ENCODE measurements at places on chromosomes 7 and 10.
A peak's percentile ranks its signal among the peaks of the same experiment; 100 is the strongest.

DNA sequence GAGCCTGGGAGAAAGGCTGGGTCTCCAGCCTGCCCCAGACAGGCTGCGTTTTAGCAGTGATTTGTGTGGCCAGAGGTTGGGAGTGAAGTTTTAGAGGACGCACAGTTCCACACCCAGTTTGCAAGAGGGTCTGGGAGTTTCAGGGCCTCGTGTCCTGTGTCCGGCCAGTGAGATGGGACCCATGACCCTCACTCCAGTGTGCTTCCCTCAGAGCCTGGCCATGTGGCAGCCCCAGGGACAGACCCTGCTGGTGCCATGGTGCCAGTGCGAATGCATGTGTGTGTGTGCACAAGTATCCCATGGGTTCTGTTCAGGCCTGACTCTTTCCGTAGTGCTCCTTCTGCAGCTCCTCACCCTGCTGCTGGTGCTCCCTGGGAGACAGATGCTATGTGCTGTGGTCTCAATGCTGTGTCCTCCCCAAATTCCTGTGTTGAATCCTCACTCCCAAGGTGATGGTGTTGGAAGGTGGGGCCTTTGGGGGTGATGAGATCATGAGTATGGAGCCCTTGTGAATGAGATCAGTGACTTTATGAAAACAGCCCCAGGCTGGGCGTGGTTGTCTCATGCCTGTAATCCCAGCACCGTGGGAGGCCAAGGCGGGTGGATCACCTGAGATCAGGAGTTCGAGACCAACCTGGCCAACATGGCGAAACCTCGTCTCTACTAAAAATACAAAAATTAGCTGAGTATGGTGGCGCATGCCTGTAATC is 16.5 kb downstream of the ECHDC3 start:
- DNase-seq: no peak

- no peak for DNase-seq
Observed at GRCh38 chr10:63344269-63344668, 121.5 kb downstream of the JMJD1C start.

DNA sequence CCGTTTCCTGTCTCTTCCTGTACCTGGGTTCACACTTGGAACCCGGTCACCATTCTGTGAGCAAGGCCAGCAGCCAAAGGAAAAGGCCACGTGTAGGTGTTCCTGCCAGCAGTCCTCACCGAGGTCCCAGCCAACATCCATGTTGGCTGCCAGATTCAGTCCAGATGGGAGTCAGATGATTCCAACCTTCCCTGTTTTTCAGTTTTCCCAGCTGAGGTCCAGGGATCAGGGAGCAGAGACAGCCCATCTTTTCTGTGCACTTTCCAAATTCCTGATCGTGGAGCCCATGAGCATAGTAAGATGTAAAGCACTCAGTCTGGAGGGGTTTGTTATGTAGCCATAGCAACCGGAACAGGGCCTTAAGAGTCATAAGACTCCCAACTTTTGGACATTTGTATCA is 3.9 kb upstream of the PVRIG start:
- DNase-seq: no peak

DNA sequence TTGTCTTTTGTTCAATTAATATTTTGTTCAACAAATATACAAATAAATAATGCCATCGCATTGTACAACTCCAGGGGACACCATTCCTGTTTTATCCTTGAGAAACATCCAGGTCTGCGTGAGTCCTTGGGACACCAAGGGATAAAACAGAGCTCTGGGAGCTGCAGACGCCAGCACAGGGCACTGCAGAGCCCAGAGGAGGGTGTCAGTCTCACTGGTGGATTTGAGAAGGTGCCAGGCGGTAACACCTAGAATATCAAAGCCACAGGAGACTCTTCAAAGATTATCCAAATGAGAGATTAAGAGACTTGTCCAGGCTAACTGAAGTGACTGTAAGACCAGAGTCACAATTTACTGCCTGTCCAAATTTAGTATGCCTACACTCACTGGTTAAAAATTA is 55.3 kb downstream of the TEX36 start:
- DNase-seq: no peak

- DNase-seq: no peak
Observed at GRCh38 chr10:45144326-45145070, 143.8 kb downstream of the ZNF22 start.

- DNase-seq: no peak
Observed at GRCh38 chr7:26538689-26539088, 247.0 kb downstream of the SNX10 start.

GRCh38 chr7:7099584-7100014 is 82.7 kb upstream of the C1GALT1 start:
- DNase-seq: peak; percentile 71

GRCh38 chr7:113519472-113519871 is 399.3 kb downstream of the PPP1R3A start:
- DNase-seq: no peak

DNA sequence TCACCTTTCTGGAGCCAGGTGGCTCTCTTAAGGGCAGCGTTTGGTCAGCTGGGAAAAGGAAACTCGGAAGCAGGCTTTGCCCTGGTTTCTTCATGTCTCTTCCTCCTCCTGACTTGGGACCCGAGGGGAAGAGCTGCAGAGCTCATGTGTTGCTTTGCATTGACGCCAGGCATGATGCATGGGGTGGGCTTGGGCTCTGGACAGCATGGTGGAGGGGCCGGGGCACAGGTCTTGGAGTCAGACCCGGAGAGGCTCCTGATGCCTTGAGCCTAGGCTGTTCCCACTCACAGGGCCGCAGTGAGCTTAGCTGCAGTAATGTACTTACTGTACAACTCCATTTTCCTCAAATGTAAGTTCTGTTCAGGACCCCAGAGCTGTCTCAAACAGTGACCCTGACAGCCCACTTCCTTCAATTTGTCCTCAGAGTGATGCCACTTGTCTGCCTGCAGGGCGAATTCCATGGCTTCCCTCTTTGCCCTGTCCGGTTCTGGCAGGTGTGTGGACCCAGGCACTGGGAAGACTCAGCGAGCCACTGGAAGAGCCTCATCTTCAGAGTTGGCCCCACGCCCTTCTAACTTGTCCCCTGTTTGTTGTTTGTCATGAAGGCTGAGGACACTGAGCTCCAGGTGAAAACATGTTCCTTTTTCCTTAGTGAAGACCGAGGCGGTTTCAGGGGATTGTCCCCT is 50.2 kb downstream of the ZNF467 start:
- no peak for DNase-seq

DNA sequence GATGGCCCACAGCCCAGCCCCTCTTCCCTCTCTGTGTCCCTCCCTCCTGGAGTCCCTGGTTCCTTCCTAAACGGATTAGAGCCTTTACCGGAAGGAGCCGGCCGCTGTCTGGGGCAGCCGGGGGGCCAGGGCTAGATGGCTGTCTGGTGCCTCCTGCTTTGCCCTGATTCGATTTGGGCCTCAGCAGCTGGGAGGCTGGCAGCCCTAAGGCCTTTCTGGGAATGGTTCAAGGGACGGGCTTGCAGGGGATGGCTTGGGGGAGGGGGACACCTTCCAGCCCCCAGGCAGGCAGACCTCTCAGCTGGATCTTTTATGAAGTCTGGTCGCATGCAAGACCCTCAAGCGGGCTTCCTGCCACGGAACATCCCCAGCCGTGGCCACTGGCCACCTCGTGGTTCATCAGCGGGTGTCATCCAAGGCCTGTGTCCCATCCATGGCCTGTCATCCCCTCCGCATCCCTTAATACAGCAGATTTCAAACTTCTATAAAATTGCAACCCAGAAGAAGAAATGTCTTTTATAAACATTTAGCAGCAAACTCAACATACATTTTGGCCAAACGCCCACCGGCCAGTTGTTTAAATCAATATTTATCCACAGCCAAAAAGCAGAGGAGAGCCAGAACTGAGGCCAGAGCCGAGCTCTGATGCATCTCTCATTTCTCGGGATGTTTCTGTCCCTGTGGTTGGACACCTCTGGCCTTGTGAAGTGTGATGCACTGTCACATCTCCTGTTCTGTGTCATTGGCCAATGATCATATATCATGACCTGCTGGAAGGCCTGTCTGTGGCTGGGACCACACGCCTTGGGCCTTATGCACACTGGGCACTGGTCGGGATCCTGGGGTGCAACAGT is 52.0 kb downstream of the GTF2IRD1 start:
- no peak for DNase-seq

GRCh38 chr10:119526621-119527592 is 15.6 kb downstream of the RGS10 start:
- DNase-seq: no peak

- DNase-seq: no peak
Observed at GRCh38 chr10:14146501-14146900, 184.2 kb downstream of the FRMD4A start.

DNA sequence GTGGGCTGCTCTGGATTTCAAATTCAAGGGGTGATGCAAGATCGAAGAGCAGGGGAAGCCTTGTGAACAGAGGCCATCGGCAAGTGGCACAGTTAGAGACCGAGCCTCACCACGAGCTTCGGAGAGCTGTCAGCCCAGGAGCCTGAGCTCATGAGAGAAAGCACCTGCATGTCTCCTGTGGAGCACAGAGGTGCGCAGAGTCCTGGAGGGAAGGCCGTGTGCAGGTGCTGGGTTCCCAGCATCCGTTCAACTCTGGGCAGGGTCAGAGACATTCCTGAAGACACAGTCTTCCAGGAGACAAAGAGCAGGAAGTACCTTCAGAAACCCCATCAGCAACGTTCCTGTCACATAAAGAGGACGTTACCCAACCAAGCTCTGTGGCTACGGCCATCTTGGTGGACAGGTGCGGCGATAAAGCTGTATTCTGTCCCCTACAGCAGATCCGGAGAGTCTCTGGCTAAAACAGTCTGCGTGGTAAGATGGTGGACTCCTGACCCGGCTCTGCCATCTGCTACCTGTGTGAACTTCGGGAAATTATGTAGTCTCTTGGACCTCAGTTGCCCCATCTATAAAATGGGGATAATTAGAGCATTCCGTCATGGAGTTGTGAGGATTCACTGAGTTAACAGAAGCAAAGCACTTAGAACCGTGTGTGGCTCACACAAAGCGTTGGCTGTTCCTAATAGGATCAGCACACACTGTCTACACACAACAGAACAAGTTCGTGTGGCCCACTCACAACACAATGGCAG is 40.6 kb downstream of the NOD1 start:
- no peak for DNase-seq

DNA sequence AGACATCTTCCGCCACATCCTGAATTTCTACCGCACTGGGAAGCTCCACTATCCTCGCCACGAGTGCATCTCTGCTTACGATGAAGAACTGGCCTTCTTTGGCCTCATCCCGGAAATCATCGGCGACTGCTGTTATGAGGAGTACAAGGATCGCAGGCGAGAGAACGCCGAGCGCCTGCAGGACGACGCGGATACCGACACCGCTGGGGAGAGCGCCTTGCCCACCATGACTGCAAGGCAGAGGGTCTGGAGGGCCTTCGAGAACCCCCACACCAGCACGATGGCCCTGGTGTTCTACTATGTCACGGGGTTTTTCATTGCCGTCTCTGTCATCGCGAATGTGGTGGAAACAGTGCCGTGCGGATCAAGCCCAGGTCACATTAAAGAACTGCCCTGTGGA is 1.9 kb downstream of the KCND2 start:
- no peak for DNase-seq

- DNase-seq: no peak
Observed at GRCh38 chr7:132200141-132200540, 376.1 kb downstream of the PLXNA4 start.

DNA sequence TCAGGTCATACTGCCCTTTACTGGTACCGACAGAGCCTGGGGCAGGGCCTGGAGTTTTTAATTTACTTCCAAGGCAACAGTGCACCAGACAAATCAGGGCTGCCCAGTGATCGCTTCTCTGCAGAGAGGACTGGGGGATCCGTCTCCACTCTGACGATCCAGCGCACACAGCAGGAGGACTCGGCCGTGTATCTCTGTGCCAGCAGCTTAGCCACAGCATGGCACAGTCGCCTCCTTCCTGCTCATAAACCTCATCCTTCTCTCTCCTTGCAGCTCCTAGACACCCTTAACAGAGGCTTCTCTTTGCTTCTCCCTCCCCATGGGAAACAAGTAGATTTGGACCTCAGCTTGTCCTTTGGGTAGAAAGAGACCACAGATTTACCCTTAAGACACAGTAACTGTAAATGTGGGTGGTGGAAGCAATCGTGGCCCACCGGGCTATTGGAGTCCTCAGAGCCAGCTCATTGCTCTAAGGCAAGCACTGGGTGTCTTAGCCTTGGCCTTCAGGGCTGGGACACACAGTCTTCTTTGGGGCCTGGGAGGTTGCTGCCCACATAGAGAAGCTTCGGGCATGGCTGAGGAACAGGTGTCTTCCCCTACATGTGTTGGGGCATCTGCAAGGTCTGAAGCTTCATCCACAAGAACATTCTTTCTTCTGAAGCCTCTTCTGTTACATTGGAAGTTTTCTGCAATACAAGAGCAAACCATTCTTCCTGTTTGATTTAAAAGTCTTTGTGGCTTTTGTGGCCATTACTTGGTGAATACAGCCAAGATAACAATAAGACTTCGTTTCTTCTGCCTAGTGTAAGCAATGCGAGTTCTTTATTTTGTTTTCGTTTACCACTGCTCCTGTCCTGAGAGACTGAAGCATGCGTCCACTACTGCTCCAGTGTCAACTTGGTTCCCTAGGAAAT is 95.5 kb upstream of the PRSS58 start:
- no peak for DNase-seq

- no peak for DNase-seq
Observed at GRCh38 chr10:117860823-117861222, 185.9 kb downstream of the RAB11FIP2 start.

GRCh38 chr10:8767591-8767990 is 713.1 kb downstream of the GATA3 start:
- DNase-seq: no peak

GRCh38 chr10:69214666-69215131 is 5.4 kb upstream of the HKDC1 start:
- DNase-seq: no peak

DNA sequence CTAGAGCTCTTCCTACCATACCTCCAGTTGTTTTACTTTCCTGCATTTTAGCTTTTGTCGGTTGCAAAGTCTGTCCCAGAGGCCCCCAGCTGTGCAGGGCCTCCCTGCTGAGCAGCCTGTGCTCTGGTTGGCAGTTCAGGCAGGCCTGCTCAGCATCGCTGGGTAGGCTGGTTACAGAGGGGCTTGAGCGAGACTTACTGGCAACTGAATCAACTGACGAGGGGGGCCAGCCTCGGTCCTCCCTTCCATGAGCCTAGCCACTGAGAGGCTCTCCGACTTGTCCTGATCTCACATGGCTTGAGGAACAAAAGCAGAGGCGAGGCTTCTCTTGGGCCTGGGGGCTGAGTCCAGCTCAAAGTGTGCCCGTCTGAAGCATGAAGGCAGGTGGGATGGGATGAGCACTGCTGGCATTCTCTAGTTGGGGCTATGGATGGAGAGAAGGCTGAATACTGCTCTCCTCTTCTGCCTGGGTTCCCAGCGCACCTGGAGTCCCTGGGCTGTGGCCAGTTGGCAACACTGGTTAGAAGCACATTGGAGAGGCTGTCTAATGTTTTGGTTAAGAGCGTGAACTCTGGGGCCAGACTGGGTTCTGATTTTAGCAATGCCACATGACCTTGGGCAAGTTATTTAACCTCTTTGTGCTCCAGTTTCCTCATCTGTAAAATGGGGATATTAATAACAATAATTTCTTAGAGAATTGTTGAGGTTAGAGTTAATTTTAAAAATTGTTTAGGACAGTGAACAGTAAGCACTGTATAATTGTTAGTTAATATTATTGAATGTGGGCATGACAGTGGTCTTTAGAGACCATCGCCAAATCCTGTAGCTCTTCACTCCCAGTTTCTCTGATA is 6.9 kb upstream of the SFRP5 start:
- DNase-seq: no peak

- DNase-seq: no peak
Observed at GRCh38 chr10:77317221-77317620, 320.4 kb downstream of the KCNMA1 start.

- no peak for DNase-seq
Observed at GRCh38 chr10:133274751-133275683, 1.7 kb downstream of the ADAM8 start.

Measured in amniotic stem cell (primary cell).